RWPE1 (cell line): ENCODE measurements at places on chromosomes 6 and 20.

DNA sequence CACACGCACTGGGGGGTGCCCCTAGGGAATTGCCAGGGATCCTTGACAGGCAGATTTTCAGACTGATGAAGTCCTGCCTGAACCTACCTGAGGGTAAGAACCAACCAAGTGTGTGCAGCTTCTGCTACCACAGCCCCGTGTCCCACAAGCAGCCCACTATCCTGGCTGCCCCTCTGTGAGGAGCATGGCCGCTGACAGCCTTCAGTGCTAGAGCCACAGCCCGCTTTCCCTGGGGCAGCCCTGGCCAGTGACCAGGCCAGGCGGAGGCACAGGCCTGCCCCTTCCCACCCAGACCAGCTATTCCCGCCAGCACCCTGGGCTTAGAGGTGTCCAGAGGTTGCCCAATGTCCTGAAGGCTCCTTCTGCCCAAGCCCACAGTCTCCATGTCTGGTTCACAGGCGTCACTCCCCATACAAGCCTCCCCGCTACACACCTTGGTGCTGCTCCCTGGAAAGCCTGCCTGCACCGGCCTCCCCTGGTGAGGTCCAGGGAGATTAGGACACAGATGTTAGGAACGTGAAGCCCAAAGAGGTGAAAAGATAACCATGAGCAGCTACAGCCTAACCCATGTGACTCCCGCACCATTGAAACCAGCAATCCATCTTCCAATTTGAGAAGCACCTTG is 207.0 kb downstream of the SYNDIG1 start:
- no peak for DNase-seq

DNA sequence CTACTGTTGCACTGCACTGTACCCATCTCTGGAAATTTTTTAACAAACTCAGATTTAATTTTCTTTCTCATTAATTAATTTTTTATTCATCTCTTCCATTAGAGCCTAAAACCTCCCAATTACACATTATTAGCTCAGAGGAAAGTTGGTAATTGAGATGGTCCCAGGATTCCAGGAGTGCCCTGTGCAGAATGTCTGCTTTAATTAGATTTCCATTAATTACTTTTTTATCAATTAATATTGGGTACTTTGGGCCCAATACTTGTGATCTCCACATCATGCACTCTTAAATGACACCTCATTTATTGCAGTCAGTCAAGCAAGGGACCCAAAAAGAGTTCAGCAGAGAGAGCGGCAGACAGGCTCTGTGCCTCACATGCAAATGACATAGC is 232.0 kb downstream of the PTPRT start:
- no peak for DNase-seq

DNA sequence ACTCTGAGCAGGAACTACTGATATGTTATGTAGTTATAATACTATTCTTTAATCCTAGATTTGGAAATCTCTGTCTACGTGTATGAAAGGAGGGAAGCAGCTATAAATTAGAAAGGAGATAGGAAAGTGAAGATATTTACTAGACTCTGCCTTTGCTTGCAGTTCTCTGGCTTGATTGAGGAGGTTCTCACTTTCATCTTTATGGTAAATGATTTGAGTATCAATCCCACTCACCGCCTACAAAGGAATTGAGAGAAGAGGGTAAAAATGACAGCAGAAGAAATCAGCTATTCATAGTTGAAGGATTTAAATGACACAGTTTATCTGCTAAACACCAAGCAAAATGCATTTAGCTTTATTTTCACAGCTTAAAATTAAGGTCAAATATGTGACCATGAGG is 67.3 kb downstream of the FAM229B start:
- DNase-seq: no peak

- DNase-seq: no peak
These were observed 34.6 kb upstream of the ENTPD6 start for GRCh38 chr20:25160897-25161296.

GRCh38 chr20:44021186-44021585 is 106.5 kb downstream of the TOX2 start:
- no peak for DNase-seq

DNA sequence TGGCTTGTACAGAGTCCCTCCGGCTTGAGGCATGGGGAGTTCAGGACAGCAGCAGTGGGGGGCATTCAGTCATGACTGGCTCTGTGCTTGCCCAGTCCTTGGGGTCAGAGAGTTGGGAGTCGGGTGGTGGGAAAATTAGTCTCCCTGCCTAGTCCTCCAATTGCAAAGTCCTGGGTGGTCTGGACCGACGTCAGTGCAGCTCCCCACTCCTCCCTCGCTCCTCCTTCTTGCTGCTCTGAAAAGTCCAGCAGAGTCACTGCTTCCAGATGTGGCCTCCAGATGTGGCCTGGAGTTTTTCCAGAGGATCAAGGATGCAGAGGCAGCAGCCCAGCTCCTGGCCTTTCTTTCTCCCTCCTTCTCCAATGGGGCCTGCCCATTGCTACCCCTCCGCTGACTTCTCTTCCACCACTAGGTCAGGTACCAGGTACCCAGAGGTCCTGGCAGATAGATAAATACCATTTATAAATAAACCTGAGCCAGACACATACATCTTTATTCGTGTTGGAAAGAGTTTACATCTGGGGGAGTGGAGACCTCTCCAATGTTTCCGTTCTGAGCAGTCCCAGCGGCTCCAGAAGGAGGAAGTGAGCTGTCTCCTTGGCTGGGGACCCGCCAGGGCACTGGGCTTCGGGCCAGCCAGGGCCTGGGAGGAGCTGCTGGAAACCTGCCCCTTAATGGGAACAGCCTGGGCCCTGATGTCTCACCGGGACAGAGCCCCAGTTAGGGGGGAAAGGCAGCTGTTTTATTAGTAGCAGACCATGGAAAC is 49.0 kb upstream of the RNF24 start:
- peak; percentile 87 for DNase-seq

DNA sequence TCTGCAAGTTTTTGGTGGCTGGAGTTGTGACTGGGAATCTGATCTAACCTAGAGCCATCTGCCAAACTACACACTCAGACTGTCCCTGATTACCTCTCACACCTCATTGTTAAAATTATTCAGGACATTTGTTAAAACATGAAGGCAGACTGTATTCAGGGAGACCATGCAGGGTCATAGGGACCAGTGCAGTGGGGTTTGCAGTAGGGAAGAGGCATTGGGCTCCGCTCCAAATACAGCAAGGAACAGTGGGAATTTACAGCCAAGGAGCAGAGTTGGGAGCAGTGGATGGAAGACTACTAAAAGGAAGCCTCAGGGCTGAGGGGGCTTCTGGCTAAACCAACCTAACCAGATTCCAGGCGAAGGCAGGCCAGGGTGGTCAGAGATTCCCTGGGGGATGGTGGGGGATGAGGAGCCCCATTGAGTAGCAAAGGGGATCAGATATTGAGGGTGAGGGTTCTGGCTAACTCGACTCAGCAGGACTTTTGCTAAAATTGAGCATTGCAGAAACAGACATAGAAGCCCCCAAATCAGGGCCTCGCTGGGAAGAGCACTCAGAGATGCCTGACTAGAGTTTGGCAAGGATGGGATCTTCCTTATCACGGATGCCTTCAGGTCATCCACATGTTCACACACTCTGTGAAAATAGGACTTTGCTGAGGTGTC is 172.0 kb downstream of the ZDHHC14 start:
- no peak for DNase-seq

GRCh38 chr6:219641-220198 is 72.6 kb upstream of the DUSP22 start:
- peak; percentile 69 for DNase-seq

DNA sequence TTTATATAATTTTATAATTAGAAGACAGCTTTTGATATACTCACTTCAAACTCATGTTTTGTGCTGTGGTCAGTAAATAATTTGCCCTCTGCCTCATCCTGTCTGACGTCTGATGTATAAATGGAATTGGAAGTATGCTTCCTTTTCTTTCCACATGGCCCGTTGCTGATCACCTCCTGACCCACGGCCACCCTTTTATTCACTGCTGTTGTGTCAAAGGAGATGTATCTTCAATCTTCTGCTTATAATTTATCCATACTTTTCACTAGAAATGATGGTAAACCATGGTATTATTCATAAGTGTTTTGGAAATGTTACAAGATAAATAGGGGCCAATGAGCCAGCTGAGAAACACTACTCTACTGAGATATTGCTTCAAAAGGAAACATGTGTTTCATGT is 841.8 kb downstream of the PHF3 start:
- no peak for DNase-seq

- DNase-seq: no peak
These were observed 371.8 kb upstream of the NRSN1 start for GRCh38 chr6:23754197-23754596.

GRCh38 chr6:8551386-8551785 is 116.0 kb upstream of the SLC35B3 start:
- no peak for DNase-seq

GRCh38 chr6:105833959-105834947 is 251.9 kb upstream of the PRDM1 start:
- no peak for DNase-seq

DNA sequence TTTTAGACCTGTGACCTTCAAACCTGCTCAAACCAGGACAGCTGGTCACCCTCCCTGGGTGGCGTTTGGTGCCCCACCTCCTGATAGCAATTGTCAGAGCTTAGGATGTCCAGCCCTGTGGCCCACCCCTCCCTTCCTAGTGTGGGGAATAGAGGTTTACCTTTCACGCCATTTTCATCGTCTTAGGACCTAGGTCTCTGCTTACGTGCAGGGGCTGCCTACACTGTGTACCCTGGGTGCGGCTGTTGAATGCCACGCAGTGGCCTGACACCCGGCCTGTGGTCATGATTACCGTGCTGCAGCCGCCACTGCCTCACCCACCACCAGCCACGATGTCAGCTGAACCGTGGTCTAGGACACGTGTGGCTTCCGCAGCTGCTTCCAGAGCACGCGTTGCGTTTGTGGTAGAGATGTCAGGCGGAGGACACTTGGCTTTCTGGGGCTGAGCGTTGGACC is 157.3 kb downstream of the DTNBP1 start:
- DNase-seq: no peak
